H54 (cell line): ENCODE measurements at places on chromosomes 5 and 9.

- no peak for DNase-seq
Measured at GRCh38 chr9:5425006-5425628, 12.6 kb downstream of the PLGRKT start.

DNA sequence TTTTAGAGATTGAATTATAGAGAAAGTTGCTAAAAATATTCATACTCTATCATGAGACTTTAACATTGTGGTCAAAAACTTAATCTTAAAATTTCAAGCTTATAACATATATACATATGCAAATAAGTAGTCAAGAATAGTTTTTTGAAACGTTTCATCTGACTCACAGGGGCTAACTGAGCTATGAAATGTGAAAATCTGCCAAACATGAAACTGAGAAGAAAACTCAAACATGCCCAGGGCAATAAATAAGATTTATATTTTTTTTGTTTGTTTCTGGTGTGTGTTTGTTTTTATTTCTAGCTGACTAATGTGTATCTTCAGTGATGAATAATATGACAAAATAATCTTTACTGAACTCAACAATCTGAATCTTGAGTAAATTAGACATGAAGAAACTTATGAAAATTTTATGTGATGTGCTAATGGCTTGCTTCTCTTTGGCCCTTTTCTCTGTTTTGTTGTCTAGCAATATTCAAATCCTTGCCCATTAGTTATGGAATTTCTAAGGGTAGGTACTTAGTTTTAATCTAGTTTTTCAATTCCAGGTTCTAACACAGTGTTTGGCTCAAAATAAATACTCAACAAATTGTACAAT, 99.9 kb downstream of the FAM174A start:
- DNase-seq = no peak

GRCh38 chr5:177620560-177620959, 20.6 kb downstream of the B4GALT7 start:
- DNase-seq = no peak

DNA sequence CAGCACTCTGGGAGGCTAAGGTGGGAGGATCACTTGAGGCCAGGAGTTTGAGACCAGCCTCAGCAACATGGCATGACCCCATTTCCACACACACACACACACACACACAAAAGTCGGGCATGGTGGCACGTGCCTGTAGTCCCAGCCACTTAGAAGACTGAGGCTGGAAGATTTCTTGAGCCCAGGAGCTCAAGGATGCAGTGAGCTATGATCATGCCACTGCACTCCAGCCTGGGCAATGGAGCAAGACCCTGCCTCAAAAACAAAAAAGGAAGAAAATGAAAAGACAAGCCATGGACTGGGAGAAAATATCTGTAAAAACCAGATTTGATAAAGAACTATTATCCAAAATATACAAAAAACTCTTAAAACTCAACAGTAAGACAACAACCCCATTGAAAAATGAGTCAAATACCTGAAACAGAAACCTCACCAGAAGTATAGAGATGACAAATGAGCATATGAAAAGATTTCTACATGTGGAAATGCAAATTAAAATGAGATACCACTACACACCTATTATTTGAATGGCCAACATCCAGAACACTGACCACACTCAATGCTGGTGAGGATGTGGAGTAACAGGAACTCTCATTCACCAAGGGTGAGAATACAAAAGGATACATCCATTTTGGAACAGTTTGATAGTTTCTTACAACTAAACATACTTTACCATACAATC, 24.7 kb downstream of the DNAJA1 start:
- DNase-seq = no peak

DNA sequence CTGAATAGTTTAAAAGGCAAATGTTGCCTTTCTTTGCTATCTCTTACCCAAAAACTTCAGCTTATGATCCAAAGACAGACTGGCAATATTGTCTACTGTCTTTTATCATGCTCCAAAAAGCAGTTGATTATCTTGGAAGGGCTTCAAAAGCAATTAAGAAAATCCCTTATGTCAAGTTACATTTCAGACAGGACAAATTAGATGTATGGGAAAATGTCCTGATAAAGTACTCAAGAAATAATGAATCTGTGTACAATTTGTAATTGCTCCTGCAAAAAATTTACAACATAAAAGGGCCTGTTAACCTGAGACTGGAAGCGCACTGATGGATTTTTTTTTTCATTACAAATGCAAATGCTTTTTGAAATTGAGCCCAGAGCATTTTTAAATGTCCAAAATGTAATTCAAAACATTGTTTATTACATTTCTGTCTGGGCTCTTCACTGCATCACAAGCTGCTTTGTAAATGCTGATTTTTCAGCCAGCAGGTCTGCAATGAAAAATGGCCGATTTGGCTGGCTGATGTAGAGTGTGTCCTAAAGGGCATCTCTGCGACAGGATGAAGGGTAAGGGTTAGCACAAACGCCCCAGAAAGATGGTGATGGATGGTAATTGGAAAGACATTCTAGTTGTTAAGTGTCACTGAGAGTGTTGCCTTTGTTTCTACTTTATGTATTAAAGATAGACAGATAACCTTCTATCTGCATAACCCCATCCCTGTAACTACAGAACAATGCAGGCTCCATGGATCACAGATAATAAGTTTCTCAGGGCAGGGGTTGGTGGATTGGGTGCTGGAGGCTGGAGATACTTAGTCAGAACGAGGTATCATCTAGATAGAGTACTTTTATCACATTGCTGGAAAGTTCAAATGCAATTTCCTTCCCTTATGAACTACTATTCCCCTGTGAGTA, 27.0 kb downstream of the MAT2B start:
- no peak for DNase-seq

- DNase-seq = no peak
Measured at GRCh38 chr9:98254228-98255060, 1.0 kb downstream of the TBC1D2 start.

GRCh38 chr9:133474215-133474614, 4.7 kb downstream of the SLC2A6 start:
- DNase-seq = no peak
